ENCODE measurements at places on chromosomes 12 and 14. TPM values are rescaled to one million over a fixed set of nuclear protein-coding genes. Genes with fewer than 3 reads are reported as not detected.

- DNase-seq: no peak
Observed at GRCh38 chr14:88264116-88264515, 59.0 kb downstream of the KCNK10 start.

DNA sequence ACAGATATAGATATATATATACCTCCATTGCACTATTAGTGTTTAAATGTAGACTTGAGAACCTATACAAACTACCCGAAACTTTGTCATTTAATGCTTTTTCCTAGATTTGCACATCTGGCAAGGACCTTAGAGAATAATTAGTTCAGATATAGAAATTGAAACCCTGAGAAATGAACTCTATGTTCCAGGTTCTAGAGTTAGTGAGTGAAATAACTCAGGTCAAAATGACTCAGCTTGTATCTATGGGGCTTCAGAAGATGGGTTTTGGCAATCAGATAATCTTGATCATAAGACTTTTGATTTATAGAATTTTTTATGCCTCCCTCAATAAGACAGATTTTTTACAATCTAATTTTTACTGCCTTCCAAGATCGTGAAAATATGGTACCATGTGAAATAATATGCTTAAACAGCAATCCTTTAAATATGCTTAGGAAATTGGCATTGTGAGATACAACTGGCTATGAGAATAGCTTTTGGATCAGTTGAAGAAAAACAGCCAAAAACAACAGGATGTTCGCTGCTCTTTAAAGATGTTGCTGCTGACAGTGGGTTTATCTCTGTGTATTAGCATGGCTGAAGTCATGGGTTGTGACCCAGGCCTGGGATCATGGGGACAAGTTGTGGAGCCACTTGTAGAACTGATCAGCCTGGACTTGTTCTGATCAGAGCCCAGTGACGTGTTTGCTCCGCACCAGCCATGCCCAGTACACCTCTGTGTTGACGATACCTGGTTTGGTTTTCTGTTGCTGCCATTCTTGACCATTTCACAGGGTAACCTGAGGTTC lies 63.6 kb downstream of the TTLL5 start:
- DNase-seq: no peak

DNA sequence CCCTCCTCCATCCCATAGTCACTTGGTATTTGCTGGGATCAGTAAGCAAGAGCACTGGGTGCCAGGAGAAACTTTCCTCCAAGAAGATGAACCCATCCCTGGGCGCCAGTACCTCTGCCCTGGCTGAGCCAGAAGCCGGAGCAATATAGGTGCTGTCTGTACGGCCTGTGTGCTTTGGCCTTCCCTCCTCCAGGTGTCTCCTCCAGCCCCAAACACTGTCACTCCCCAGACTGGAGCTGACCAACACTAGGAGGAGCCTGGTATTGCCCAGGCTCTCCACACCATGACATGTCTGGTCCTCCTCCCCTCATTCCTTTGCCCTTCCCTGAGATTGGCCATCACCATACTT lies 4.9 kb downstream of the GSTZ1 start:
- no peak for DNase-seq

- DNase-seq: no peak
Observed at GRCh38 chr12:109764123-109764522, 50.5 kb downstream of the FAM222A start.

GRCh38 chr12:52147367-52147963 lies 44.3 kb downstream of the KRT80 start:
- peak; percentile 94 for DNase-seq

- no peak for DNase-seq
Observed at GRCh38 chr12:16358878-16359277, 11.4 kb downstream of the MGST1 start.

DNA sequence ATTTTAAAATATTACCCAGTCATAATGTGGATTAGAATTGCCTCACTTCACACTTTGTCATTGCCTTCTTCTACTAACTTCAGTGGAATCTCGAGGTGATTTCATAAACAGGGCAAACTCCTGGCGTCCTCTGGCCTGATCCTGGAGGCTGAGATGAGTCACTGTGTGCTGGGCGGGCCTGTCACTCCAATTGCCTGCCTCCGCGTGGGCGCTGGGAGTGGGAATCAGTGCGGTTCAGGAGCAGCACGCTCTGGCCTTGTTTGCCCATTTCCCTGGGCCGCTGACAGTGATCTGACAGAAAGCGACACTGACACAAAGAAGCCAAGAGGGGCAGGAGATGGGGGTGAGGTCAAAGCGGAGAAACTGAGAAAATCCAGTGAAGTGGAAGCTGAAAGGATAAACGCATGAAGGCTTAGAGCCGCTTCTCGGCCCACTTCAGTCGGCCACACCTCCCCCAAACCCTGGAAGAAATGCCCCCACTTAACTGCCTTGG lies 29.7 kb downstream of the LGR5 start:
- DNase-seq: no peak

DNA sequence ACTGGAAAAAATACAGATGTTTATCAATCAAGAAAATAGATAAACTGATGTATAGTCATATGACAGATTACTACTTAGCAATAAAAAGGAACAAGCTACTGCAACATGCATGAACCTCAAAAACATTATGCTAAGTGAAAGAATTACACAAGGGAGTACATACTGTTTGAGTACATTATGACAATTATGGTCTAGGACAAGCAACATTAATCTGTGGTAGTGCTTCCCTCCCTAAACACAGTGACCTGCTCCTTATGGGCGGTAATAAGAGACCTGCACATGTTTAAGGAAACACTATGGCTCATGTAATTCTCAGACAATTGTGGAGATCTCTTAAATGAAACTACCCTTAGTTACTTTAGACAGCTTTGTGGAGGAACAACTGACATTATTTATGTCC lies 421.2 kb upstream of the FBXO33 start:
- no peak for DNase-seq

- no peak for DNase-seq
Observed at GRCh38 chr12:93461503-93461902, 5.8 kb upstream of the MRPL42 start.

GRCh38 chr12:68884251-68884650 lies 48.7 kb downstream of the CPM start:
- no peak for DNase-seq

DNA sequence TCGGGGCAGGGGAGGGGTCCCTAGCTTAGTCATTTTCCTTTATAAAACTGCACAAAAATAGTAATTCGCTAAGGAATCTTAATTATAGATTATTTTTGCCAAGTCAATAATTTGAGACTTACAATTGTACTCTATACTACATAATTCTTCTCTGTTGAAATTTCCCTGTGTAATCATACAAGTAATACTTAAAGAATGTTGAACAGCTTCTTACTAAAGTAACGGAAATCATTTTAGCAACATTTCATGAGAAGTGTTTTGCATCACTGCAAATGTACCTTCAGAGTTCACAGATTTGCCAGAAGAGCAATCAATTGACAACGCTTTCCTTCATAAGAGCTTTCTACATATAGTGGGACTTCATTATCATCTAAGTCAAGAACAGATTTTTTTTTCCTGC lies 7.9 kb upstream of the GNG2 start:
- DNase-seq: no peak

GRCh38 chr14:22047115-22047514 lies 373.5 kb upstream of the OR4E1 start:
- peak; percentile 25 for DNase-seq

DNA sequence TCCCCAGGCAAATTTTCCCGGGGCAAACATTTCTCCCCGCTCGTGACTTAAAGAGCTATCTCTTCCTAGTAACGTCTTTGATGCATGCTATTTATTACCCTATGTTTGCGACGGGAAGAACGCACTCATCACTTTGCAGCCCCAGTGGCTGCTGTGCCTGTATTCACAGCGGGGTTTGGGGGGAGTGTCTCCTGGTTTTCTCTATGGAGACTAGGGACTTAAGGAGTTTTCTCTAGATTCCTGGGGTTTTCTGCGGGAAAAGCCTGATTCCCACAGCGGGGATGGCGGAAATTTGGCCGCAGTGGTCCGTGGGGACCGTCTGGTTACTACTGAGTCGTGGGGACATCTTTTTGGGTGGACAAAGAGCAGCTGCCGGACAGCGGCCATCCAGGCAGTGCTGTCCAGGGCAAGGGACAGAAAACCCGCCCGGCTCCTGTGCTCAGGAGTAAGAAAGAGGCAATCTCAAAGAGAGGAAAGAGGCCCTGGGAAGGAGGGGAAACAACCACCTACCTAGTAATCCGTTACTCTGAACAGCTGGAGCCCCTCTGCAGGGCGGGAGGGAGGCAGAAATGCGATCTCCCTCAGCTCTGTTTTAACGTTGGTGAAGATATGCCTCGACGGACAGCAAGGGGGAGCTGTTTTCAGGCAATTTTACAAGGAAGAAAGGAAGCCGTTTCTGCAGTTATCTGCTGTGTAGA lies 771 bp upstream of the AVPR1A start:
- no peak for DNase-seq

DNA sequence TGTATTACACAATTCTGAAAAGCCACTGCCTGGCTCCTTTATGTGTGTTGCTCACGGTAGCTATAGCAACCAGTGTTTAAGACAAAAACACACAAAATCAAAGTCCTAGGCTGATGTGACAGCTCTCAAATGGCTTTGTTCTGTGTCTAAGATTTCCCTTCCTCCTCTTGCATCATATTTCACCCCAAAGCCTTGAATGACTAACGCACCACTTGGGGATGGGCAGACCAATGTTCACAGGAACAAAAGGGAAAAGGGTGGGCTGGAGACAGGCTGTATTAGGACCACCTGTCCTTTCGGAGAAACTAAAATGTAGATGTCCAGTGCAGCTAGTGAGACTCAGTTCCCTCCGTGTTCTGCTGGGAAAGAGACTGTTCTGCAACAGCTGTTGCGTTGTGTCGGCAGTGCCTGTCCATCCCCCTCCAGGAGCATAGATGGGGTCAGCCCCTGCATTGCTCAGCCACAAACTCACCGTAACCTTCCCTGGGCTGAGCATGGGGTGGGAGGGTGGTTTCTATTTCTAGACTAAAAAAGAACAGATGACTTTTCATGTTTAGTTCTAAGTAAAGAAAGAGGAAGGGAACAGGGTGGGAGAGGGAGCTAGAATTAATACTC lies 26.8 kb upstream of the DAAM1 start:
- no peak for DNase-seq

DNA sequence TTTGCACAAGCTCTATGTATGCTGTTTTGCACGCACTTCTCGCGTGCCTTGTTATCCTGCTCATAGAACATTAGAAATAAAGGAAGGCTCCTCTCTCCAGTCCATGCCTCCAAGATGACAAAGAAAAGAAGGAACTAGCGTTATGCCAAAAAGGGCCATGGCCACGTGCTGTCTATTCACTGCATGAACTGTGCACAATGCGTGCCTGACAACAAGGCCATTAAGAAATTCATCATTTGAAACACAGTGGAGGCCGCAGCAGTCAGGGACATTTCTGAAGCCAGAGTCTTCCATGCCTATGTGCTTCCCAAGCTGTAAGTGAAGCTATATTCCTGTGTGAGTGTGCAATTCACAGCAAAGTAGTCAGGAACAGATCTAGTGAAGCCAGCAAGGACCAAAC lies 22.2 kb upstream of the PRMT8 start:
- no peak for DNase-seq

GRCh38 chr12:75650100-75650499 lies 138.7 kb upstream of the KRR1 start:
- DNase-seq: no peak

DNA sequence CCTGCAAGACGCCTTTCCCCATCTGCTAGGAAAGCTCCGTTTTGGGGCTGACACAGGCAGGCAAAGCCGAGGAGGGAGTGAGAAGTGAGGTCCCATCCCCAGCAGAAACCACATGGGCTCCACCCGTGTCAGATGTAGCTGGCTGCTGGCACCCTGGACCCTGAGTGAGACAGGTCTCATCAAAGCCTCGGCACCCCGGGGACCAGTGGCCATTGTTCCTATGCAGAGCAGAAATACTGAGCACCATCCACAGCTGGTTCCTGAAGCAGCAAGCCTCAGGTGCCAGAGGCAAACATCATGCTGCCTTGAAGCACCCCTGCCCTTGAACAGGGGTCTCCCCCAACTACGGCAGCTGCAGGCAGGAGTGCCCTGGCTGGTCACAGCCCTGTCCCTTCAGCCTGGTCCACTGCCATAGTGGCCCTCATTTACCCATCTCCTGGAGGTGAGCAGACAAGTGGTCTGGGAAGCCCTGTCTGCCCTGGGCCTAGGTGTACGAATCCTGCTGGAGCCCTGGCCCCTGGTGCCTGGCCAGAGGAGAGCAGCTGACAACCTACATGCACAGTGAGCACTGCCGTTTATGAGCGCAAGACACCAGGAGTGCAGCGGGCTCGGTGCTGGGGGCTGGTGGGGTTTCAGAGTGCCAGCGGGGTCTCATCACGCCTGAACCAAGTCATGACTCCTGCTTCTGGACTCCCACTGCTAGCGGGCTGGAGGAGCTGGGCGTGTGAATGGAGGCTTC lies 289.8 kb upstream of the RTL1 start:
- DNase-seq: no peak

DNA sequence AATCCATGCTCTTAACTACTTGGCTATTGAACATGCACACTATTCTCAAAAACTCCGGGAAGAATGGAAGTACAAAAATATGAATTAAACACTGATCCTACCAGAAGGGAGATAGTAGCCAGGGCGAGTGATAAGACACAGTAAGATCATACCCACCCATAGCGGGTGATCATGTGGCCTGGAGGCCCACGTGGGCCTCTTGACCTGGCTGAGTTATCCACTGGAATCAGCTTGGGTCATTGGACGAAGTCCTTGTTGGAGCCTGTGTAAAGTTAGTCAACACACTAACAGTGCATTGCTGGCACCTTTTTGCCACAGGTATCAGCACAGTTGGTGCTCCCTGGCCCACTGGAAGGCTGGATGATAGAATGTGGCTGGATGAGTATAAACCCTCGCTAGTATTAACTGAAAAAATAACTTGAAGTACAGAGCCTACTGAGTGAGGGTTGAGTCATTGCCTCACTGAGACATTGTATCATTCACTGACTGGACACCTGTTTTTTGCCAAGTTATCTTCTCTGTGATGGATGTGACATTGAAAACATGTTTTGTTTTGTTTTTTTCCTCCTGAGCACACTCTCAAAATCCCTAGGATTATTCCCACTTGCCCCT lies 149.2 kb upstream of the FUT8 start:
- DNase-seq: no peak

DNA sequence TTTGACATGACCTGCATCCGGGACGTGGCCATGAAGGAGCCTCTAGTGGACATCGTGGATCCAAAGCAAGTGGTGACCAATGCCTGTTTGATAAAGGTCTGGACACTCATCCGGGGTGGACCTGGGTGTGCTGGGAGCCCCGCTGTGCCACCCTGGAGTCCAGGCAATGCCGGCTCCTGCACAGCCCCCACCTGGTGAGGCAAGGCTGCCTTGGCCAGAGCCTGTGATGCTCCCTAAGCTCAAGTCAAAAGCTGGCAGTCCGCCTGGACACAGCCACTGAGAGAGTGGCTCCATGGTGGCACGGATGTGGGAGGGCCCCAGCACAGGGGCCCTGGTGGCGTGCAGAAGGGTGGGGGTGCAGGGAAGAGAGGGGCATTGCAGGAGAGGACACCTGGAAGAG lies 85.9 kb downstream of the PRMT8 start:
- DNase-seq: no peak

Gene VAMP1
- 3.8 TPM for total RNA-seq

Gene SCNN1A
- 402 TPM for total RNA-seq

Gene FITM1
- 1.3 TPM for total RNA-seq

Gene CCDC38
- total RNA-seq: not detected

Gene BIN2
- 5.6 TPM for total RNA-seq

Gene FOXG1
- total RNA-seq: not detected

Gene KRT8
- total RNA-seq: 3,664 TPM

Gene B4GALNT3
- total RNA-seq: 62.9 TPM

Gene SBNO1
- total RNA-seq: 29.4 TPM

Gene ADGRD1
- total RNA-seq: 12.9 TPM

Gene CLEC7A
- 12.0 TPM for total RNA-seq

Gene RERG
- 1.4 TPM for total RNA-seq

Gene GLIPR1L2
- total RNA-seq: not detected

Gene FOXA1
- 73.3 TPM for total RNA-seq

Gene BCL2L2
- 40.6 TPM for total RNA-seq

Gene LRRC10
- total RNA-seq: not detected

Gene PAPLN
- total RNA-seq: 22.5 TPM

All from mucosa of descending colon (tissue), 3 donors.